ENCODE measurements at places on chromosomes 5 and 9.

GRCh38 chr5:149959406-149960236 is 937 bp upstream of the SLC26A2 start:
- DNase-seq = peak; percentile 75
- peak overlapping the region; percentile 96 for H3K4me3 ChIP-seq
- H3K27ac ChIP-seq = peak overlapping the region; percentile 98
- no peaks in the 10 kb centered on the region for H3K36me3 ChIP-seq

GRCh38 chr9:89388084-89388867 is 70.0 kb downstream of the SECISBP2 start:
- H3K36me3 ChIP-seq = no peaks in the 10 kb centered on the region
- no peak overlapping the region for H3K4me3 ChIP-seq
- no peak overlapping the region for H3K27ac ChIP-seq
- peak; percentile 11 for DNase-seq
- peaks cover 50% of the 10 kb centered on the region for H3K27me3 ChIP-seq

- H3K4me1 ChIP-seq = no peaks in the 10 kb centered on the region
- H3K27ac ChIP-seq = no peak overlapping the region
- peaks cover 26% of the 10 kb centered on the region for H3K27me3 ChIP-seq
- H3K36me3 ChIP-seq = no peaks in the 10 kb centered on the region
Observed at GRCh38 chr9:109463924-109464625, 34.0 kb downstream of the PTPN3 start.

DNA sequence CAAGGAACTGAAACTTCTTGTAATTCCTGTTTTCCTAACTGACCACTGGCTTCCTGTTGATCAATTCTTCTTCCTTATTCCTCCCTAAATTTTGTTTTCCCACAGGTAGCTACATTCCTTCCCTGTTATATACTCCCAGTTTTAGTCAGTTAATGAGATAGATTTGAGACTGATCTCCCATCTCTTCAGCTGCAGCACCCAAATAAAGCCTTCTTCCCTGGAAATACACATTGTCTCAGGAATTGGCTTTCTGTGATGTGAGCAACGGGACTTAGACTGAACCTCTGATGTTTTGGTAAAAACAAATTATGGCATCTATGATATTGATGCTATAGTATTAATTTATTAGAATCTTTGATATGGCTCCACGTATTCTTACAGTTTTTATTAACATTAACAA is 617.3 kb upstream of the ST8SIA4 start:
- no peak for DNase-seq
- H3K4me1 ChIP-seq = no peaks in the 10 kb centered on the region
- no peaks in the 10 kb centered on the region for H3K36me3 ChIP-seq
- no peak overlapping the region for H3K27ac ChIP-seq

GRCh38 chr9:99463131-99463530 is 241.0 kb downstream of the SEC61B start:
- no peaks in the 10 kb centered on the region for H3K4me1 ChIP-seq
- no peak overlapping the region for H3K4me3 ChIP-seq
- H3K27me3 ChIP-seq = peaks cover 16% of the 10 kb centered on the region
- no peak overlapping the region for H3K27ac ChIP-seq
- no peak for DNase-seq

DNA sequence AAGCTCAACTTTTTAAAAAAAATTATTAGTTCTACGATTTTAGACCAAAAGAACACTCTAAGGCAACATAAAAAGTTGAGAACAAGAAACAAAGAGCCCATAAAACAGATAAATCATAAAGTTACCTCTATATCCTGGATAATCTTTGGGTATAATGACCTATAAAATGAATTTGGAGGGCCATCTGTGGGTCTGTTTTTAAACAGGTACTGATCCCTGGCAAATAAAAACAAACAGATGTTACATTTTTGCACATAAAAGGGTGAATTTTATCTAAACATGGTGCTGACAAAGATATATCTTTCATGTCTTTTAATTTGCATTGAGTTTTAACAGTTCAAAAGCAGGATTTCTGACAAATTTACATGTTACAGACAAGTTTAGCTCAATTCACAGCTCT is 107.6 kb downstream of the FBXW11 start:
- no peaks in the 10 kb centered on the region for H3K27me3 ChIP-seq
- H3K27ac ChIP-seq = no peak overlapping the region
- H3K4me1 ChIP-seq = peaks cover 35% of the 10 kb centered on the region
- H3K36me3 ChIP-seq = no peaks in the 10 kb centered on the region
- DNase-seq = no peak

GRCh38 chr5:111070272-111071134 is 1.0 kb upstream of the TSLP start:
- peaks cover 41% of the 10 kb centered on the region for H3K27me3 ChIP-seq
- DNase-seq = peak; percentile 10
- peaks cover 36% of the 10 kb centered on the region for H3K4me1 ChIP-seq
- H3K27ac ChIP-seq = no peak overlapping the region

DNA sequence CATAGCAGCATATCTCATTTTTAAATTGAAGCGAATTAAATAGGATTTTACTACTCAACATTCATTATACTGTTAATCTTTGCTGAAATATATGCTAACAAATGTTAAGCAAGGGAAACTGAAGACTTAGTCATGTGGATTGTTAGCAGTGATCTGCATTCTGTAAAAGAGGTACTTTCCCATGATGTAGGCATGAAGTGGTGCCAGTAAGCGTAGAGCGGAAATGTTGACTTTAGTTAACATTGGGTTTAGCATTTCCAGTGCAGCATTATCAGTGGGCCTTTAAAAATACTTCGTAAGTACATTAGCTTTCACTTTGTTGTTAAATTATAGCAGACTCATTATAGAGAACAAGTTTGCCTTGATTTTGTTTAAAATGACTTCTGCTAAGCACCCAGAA is 130.3 kb downstream of the CDC42SE2 start:
- peaks cover 24% of the 10 kb centered on the region for H3K36me3 ChIP-seq
- H3K4me1 ChIP-seq = no peaks in the 10 kb centered on the region
- no peak overlapping the region for H3K27ac ChIP-seq
- peaks cover 4% of the 10 kb centered on the region for H3K27me3 ChIP-seq
- no peak for DNase-seq
- no peak overlapping the region for H3K4me3 ChIP-seq

GRCh38 chr9:26296910-26297572 is 595.6 kb downstream of the CAAP1 start:
- no peaks in the 10 kb centered on the region for H3K36me3 ChIP-seq
- H3K27me3 ChIP-seq = peaks cover 4% of the 10 kb centered on the region
- no peak overlapping the region for H3K4me3 ChIP-seq
- DNase-seq = peak; percentile 29

GRCh38 chr9:121328876-121329681 is 41.0 kb downstream of the STOM start:
- peak overlapping the region; percentile 16 for H3K27ac ChIP-seq
- peaks cover 16% of the 10 kb centered on the region for H3K27me3 ChIP-seq
- peaks cover 54% of the 10 kb centered on the region for H3K4me1 ChIP-seq
- DNase-seq = no peak
- no peak overlapping the region for H3K4me3 ChIP-seq
- peaks cover 77% of the 10 kb centered on the region for H3K36me3 ChIP-seq

DNA sequence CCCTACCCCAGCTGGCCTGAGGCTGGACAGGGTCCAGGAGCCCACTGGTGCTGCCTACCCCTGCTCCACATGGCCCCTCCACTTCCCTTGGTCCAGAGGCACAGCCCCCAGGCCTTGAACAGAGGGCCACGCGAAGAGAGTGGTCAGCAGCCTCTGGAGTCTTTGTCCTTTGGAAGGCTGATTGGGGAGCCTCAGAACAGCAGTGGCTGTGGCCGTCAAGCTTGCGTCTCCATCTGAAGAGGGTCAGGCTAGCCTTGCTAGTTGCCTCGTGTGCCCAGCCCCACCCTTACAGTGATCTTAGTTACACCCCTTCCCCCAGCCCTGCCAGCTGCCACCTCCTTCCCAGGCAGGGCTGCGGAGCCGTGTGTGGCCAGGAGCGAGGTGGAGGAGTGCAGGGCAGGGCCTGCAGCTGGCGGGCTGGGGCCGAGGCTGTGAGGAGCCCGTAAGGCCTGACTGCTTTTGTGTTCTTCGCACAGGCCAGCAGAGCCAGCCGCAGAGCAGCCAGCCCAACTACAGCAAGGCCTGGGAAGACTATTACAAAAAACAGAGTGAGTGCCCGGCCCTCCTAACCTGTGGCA is 30.1 kb upstream of the PRDM12 start:
- H3K27ac ChIP-seq = no peak overlapping the region
- peaks cover 23% of the 10 kb centered on the region for H3K36me3 ChIP-seq
- no peaks in the 10 kb centered on the region for H3K4me1 ChIP-seq

GRCh38 chr5:20446121-20446520 is 458.1 kb upstream of the CDH18 start:
- no peak for DNase-seq
- H3K4me3 ChIP-seq = no peak overlapping the region
- H3K36me3 ChIP-seq = no peaks in the 10 kb centered on the region
- no peaks in the 10 kb centered on the region for H3K27me3 ChIP-seq
- H3K27ac ChIP-seq = no peak overlapping the region

GRCh38 chr5:58314356-58315210 is 145.3 kb downstream of the PLK2 start:
- no peak overlapping the region for H3K27ac ChIP-seq
- no peak for DNase-seq
- H3K36me3 ChIP-seq = no peaks in the 10 kb centered on the region
- H3K4me1 ChIP-seq = peaks cover 30% of the 10 kb centered on the region
- no peak overlapping the region for H3K4me3 ChIP-seq

DNA sequence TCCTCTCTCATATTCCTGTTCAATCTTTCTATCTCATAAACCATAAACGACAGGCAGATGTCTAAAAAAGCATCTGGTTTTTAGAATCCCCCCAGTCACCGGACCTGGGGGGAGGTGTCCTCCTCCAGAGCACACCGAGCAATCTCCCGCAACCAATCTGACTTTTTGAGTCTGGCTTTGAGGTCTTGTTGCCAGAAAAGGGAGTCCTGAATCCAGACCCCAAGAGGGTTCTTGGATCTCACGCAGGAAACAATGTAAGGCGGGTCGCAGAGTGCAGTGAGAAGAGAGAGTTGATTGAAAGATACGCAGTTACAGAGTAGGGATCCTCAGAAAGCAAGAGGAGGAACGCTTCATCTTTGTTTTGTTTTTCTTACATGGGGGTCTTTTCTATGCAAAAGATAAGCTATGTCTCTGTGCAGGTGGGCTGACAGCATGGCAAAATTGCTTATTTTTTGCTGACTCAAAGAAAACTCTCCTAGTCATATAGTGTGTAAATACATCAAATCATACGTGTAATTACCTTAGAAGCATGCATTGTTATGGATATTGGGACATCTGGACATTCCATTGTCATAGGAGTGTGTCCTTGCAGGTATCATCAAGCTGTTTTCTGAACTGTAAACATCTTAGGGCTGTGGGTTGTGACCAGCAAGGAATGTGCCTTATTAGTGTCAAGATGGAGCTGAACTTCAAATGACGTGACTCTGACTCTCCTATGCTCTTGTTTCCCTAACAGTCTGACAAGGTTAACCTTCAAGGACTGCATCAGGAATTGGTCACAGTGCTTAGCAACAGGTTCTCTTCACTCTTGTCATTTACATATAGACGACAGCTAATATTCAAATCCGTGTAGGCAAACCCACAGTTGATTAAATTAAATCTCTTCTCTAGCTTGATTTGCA is 159.3 kb upstream of the DAPK1 start:
- no peak overlapping the region for H3K27ac ChIP-seq
- H3K36me3 ChIP-seq = no peaks in the 10 kb centered on the region
- peak overlapping the region; percentile 83 for H3K4me3 ChIP-seq
- H3K4me1 ChIP-seq = peaks cover 23% of the 10 kb centered on the region
- DNase-seq = no peak

DNA sequence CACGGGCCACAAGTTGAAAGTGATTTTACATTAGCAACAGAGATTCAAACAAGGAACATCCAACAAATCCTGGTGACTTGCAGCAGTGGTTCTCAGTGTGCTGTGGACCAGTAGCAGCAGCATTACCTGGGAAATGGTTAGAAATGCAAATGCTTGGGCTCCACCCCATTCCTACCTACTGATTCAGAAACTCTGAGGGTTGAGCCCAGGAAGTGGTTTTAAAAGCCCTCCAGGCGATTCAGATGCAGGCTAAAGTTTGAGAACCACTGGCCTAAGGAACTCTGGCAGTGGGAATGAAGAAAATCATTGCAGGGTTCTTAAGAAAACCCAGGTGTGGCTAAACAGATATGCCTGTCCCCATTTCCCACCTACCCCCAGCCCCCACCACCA is 398.8 kb downstream of the ENC1 start:
- peak overlapping the region; percentile 53 for H3K4me3 ChIP-seq
- H3K27ac ChIP-seq = peak overlapping the region; percentile 84
- no peaks in the 10 kb centered on the region for H3K36me3 ChIP-seq
- peak; percentile 69 for DNase-seq

- no peak overlapping the region for H3K4me3 ChIP-seq
- no peak for DNase-seq
- H3K27me3 ChIP-seq = peaks cover 4% of the 10 kb centered on the region
Observed at GRCh38 chr9:89793551-89793950, 188.7 kb downstream of the GADD45G start.

GRCh38 chr9:85534340-85534739 is 207.4 kb downstream of the AGTPBP1 start:
- 0 out of 2 replicates have a peak, but pooled peaks cover 8% of the 10 kb centered on the region for H3K4me1 ChIP-seq
- DNase-seq = no peak
- H3K27ac ChIP-seq = no peak overlapping the region
- no peak overlapping the region for H3K4me3 ChIP-seq
- H3K36me3 ChIP-seq = no peaks in the 10 kb centered on the region
- no peaks in the 10 kb centered on the region for H3K27me3 ChIP-seq

DNA sequence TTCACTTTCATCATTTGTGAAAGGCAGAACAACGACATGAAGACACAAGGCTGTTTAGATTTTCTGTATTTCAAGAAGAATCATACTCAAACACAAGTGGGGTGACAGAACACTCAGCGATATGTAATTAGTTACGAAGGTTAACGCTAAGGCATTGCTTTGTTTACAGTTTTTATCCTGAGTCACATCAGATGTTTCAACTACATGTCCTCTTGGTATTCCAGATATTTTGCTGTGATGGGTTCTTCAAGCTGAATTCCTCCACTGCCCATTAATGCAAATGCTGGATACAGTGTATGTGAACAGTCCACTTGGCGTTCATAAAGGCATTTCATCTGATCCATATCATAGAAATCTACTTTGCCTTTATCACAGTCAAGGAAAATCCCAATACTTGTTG is 43.4 kb downstream of the TRIM36 start:
- no peak overlapping the region for H3K4me3 ChIP-seq

DNA sequence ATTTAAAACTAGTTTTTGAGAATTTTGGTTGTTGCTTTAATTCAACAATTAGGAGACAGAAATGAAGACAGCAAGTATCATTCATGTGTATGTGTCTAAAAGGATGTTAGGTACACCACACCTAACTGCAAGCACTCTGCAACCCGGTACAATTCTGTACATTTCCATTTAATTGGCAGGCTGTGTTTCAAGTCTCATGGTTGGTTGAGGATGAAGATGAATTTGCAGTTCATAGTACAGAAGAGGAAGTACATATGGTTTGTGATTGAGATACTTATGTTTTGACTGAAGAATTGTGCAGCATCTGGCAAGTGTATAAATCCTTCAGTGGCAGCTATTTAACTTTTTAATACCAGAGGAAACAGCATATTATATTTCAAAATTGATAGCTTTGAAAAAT is 628.7 kb upstream of the ZNF608 start:
- DNase-seq = no peak
- H3K27me3 ChIP-seq = no peaks in the 10 kb centered on the region
- no peaks in the 10 kb centered on the region for H3K36me3 ChIP-seq

All from HFFc6 (cell line).